ENCODE measurements at places on chromosomes 3 and 15.
A peak's percentile ranks its signal among the peaks of the same experiment; 100 is the strongest.

- peaks cover 4% of the 10 kb centered on the region for H3K4me1 ChIP-seq
- no peak overlapping the region for H3K27ac ChIP-seq
- peaks cover 14% of the 10 kb centered on the region for H3K36me3 ChIP-seq
- H3K4me3 ChIP-seq, result no peak overlapping the region
These were observed 51.8 kb downstream of the NSUN3 start for GRCh38 chr3:94114666-94115065.

GRCh38 chr15:78107471-78107870 is 15.1 kb downstream of the SH2D7 start:
- H3K4me1 ChIP-seq, result peaks cover 62% of the 10 kb centered on the region
- H3K27me3 ChIP-seq, result no peaks in the 10 kb centered on the region
- no peak for DNase-seq
- no peak overlapping the region for H3K4me3 ChIP-seq
- H3K36me3 ChIP-seq, result no peaks in the 10 kb centered on the region
- peak overlapping the region; percentile 15 for H3K27ac ChIP-seq

GRCh38 chr3:52458770-52459545 is 3.6 kb downstream of the NISCH start:
- DNase-seq, result no peak
- no peak overlapping the region for H3K27ac ChIP-seq
- H3K4me1 ChIP-seq, result peaks cover 42% of the 10 kb centered on the region
- H3K27me3 ChIP-seq, result no peaks in the 10 kb centered on the region

- peaks cover 2% of the 10 kb centered on the region for H3K36me3 ChIP-seq
- H3K4me3 ChIP-seq, result no peak overlapping the region
- H3K4me1 ChIP-seq, result peaks cover 26% of the 10 kb centered on the region
- DNase-seq, result no peak
These were observed 65.5 kb downstream of the SRGAP3 start for GRCh38 chr3:9183811-9184460.

DNA sequence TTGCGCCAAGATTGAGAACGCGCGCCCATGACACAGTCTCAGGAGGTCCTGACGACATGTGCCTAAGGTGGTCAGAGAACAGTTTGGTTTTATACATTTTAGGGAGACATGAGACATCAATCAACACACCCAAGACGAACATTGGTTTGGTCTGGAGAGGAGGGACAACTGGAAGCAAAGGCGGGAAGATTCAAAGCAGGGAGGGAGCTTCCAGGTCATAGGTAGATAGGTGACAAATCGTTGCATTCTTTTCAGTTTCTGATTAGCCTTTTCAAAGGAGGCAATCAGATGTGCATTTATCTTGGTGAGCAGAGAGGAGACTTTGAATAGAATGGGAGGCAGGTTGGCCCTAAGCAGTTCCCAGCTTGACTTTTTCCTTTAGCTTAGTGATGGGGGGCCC is 828.4 kb upstream of the DPPA4 start:
- no peaks in the 10 kb centered on the region for H3K36me3 ChIP-seq
- H3K27ac ChIP-seq, result no peak overlapping the region
- H3K27me3 ChIP-seq, result no peaks in the 10 kb centered on the region
- H3K4me3 ChIP-seq, result no peak overlapping the region
- DNase-seq, result no peak

DNA sequence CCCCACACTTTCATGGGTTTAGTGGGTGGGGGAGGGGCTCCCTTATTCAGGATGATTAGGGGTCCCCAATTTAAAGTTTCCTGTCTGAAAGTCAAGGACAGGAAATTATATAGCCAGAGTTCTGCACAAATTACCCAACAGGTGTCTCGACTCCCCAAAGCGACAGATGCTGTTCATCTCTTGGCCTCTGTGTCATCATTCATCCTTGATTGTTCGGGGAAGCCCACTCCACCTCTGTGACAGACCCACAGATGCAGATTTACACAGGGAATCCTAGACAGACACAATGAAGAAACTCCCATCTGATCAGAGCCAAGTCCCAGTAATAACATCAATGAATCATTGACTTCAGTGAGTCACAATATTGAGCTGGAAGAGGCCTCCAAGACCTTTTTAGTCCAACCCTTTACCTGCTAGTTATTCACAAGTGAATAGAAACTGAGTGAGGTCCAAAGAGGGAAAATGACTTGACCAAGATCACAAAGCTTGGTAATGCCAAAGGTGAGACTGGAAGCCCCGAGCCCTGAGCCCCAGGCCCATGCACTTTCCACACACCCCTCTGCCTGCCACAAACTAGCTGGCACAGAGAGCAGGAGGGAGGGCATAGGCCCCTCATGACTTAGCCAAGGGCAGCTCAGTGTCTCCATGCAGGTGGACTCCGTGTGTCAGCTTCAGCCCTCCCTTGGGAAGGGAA is 7.9 kb upstream of the SRP14 start:
- H3K27ac ChIP-seq, result peak overlapping the region; percentile 86
- H3K27me3 ChIP-seq, result no peaks in the 10 kb centered on the region
- DNase-seq, result no peak
- peaks cover 15% of the 10 kb centered on the region for H3K36me3 ChIP-seq
- H3K4me1 ChIP-seq, result peaks cover 59% of the 10 kb centered on the region
- no peak overlapping the region for H3K4me3 ChIP-seq

- no peak overlapping the region for H3K27ac ChIP-seq
- no peak for DNase-seq
- no peaks in the 10 kb centered on the region for H3K4me1 ChIP-seq
These were observed 45.5 kb upstream of the FGD5 start for GRCh38 chr3:14773281-14773680.

DNA sequence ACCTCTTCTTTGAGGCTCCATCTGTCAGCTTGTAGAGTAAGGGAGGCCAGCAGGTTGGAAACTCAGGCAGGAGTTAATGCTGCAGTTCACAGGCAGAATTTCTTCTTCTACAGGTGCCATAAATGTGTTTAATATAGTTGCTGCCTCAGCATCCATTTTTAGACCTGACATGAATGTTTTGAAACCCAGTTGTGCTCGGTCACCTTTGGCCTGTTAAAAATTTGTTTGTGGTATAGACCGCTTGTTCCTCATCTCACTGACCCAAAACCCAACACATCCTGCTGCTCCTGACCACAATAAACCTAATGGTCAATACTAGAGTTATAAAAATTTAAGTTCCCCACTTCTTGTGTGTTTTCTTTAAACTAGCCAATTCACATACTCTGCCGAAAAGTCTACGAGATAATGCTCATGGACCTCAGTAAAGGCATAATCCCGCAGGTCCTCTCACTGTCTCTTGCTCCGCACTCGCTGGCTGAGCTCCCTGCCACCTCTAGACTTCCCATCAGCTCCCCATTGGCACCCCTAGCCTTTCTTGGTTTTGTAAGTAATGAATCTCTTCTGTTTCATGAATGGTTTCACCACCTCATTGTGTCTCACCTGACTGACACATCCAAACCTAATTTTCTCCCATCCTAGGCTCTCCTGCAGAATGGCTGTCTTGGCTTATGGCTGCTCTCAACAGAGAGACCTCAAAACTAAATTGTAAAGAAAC is 138.5 kb upstream of the STRIT1 start:
- H3K27me3 ChIP-seq, result no peaks in the 10 kb centered on the region
- H3K27ac ChIP-seq, result no peak overlapping the region
- no peak overlapping the region for H3K4me3 ChIP-seq
- no peak for DNase-seq

DNA sequence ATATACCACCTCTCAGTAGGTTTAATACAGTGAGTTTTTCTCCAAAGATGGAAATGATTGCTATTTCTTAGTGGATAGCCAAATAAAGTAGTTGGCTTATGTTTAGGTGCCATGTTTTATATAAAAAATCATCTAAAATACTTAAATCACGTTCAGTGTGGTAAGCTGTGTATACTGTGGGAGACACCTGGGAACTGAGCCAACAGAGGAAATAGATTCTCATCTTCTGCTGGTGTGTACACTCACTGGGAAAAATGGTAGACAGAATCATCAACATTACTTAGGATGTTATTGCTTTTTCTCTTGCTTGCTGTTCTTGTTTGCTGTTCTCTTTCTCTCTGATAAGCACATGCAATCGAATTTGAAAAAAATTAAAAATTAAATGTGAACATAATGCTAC is 112.6 kb upstream of the MB21D2 start:
- no peak overlapping the region for H3K27ac ChIP-seq
- no peak for DNase-seq
- no peaks in the 10 kb centered on the region for H3K36me3 ChIP-seq
- H3K27me3 ChIP-seq, result no peaks in the 10 kb centered on the region

GRCh38 chr15:39094116-39094515 is 486.8 kb upstream of the THBS1 start:
- H3K4me3 ChIP-seq, result no peak overlapping the region
- no peak overlapping the region for H3K27ac ChIP-seq
- peaks cover 39% of the 10 kb centered on the region for H3K27me3 ChIP-seq
- no peaks in the 10 kb centered on the region for H3K36me3 ChIP-seq
- H3K4me1 ChIP-seq, result no peaks in the 10 kb centered on the region

- H3K4me1 ChIP-seq, result no peaks in the 10 kb centered on the region
- H3K27me3 ChIP-seq, result peaks cover 3% of the 10 kb centered on the region
- no peak overlapping the region for H3K27ac ChIP-seq
- no peak overlapping the region for H3K4me3 ChIP-seq
- H3K36me3 ChIP-seq, result no peaks in the 10 kb centered on the region
- DNase-seq, result no peak
These were observed 538.5 kb upstream of the NECTIN3 start for GRCh38 chr3:110533089-110533488.

DNA sequence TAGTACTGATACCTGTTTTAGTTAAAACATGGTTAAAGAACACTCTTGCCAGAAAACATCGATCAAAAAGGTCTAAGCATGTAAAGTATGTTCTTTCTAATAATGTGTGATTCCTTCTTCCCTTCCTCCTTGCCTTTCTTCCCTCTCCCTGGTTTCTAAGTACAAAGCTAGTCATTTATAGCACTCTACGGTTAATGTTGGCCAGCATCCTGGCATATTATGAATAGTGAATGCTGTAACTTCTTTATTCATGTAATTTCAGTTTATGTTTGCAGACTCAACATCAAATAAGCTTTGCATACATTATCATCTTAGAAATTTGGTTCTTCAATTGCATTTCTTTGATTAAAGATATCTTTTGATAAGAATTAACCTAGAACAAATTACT is 27.1 kb downstream of the P2RY12 start:
- no peak for DNase-seq
- H3K4me1 ChIP-seq, result peaks cover 2% of the 10 kb centered on the region
- H3K36me3 ChIP-seq, result no peaks in the 10 kb centered on the region
- H3K4me3 ChIP-seq, result no peak overlapping the region
- H3K27me3 ChIP-seq, result no peaks in the 10 kb centered on the region

DNA sequence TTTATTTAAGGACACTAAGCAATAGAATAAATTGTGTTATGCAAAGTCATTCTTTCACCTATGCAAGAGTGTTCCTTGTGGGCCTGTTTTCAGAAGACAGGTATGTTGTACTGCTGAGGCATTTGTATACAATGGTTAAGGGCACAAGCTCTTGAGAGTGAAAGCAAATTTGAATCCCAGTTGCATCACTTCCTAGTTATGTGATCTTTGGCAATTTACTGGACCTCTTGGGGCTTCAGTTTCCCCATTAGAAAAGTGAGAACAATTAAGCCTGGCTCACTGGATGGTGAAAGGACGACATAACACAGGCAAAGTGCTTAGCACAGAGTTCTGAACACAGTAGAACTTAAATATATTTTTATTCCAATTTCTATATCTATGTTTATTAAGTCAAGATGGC is 117.4 kb downstream of the EFHB start:
- no peak overlapping the region for H3K4me3 ChIP-seq
- H3K4me1 ChIP-seq, result no peaks in the 10 kb centered on the region
- no peak overlapping the region for H3K27ac ChIP-seq

DNA sequence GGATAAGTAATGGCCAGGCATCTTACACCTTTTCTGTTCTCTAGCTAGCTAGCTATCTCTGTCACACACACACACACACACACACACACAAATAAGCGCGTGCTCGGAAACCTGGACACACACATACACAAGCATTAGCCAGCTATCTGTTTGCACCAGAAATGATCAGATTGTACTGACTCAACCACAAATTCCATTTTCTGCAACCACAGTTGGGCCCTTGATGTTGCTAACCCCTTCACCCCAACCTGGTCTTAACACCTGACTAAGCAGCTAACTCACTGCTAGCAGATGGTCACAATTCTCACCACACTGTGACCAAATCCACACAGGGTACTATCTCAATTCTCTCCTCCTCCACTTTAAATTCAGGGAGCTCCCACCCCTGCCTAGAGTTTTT is 183.0 kb upstream of the THBS1 start:
- no peak overlapping the region for H3K4me3 ChIP-seq
- no peak for DNase-seq
- no peak overlapping the region for H3K27ac ChIP-seq
- no peaks in the 10 kb centered on the region for H3K36me3 ChIP-seq
- H3K27me3 ChIP-seq, result peaks cover 52% of the 10 kb centered on the region
